Smooth muscle cell of trachea (primary cell): ENCODE measurements at places on chromosomes 1 and 21. TPM values are rescaled to one million over a fixed set of nuclear protein-coding genes. Genes with fewer than 3 reads are reported as not detected.

The CRTC2 gene
- total RNA-seq: 4.2 and 4.6 TPM in 2 replicates

The AMIGO1 gene
- 1.0 and 3.6 TPM in 2 replicates for total RNA-seq

The HUNK gene
- not detected in 2 replicates for total RNA-seq

The STUM gene
- under 0.01 TPM in 1 of 2 replicates, not detected in the other for total RNA-seq

The KCNQ4 gene
- total RNA-seq: under 0.01 TPM in 2 replicates

The HFM1 gene
- total RNA-seq: 0.17 and 0.73 TPM in 2 replicates

The SHE gene
- total RNA-seq: under 0.01 and 0.15 TPM in 2 replicates

The LRRC71 gene
- total RNA-seq: not detected in 2 replicates

The TEX38 gene
- total RNA-seq: 0.29 TPM in 1 of 2 replicates, not detected in the other

The SELP gene
- not detected in 2 replicates for total RNA-seq

The LGR6 gene
- total RNA-seq: not detected in 2 replicates

The S100A6 gene
- 1,776 and 1,851 TPM in 2 replicates for total RNA-seq

The DNAJC28 gene
- total RNA-seq: 1.3 and 3.2 TPM in 2 replicates

The SERTAD4 gene
- 0.17 and 0.29 TPM in 2 replicates for total RNA-seq

The ACTN2 gene
- total RNA-seq: under 0.01 TPM in 2 replicates
